ENCODE measurements at places on chromosomes 2 and 18. TPM values are rescaled to one million over a fixed set of nuclear protein-coding genes. Genes with fewer than 3 reads are reported as not detected.

KLHL29 gene
- 2.9 TPM for total RNA-seq

TAF1B gene
- 25.7 TPM for total RNA-seq

TMEM247 gene
- total RNA-seq = not detected

DNA sequence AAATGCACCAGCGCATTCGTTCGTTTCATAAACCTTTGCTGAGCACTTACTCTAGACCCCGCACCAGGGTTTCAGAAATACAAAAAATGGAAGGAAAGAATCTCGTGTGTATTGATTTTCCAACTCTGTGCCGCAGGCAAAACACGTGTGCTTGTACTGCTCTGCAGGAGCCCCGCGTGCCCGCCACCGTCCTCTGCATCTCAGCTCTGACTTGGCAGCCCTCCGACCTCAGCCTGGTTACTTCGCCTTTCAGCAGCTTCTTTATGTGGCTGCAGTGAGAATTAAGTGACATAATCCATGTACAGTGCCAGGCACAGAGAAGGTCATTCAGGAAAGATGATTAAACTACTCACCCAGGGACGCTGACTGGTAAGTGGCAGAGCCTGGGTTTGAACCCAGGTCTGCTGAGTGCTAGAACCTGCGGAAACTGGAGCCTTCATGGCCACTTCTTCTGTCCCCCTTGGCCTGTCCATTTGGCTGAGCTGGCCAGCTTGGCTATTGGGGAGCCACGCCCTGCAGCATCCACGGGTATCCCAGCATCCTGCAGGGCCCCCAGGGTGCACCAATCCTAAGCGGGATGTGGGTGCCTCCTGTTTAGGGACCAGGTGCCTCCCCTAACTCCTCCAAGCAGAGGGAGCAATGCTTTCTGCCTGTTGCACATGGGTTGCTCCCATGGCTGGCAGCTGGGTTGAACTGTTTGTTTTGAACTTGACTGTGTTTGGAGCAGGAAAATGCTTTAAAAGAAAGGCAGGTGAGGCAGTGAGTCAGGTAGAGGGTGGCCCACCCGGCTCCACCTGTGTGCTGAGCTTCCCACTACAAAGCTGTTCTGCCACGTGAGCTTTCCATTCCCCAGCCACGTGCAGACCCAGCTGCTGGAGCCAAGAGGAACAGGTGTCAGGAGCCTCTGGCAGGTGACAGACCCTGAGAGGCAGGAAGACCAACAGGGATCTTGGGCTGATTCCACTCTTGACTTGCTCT, 34.3 kb downstream of the INHBB start:
- H3K27ac ChIP-seq = no peak overlapping the region
- no peaks in the 10 kb centered on the region for H3K36me3 ChIP-seq
- H3K27me3 ChIP-seq = peaks cover 4% of the 10 kb centered on the region
- H3K4me3 ChIP-seq = no peak overlapping the region

DNA sequence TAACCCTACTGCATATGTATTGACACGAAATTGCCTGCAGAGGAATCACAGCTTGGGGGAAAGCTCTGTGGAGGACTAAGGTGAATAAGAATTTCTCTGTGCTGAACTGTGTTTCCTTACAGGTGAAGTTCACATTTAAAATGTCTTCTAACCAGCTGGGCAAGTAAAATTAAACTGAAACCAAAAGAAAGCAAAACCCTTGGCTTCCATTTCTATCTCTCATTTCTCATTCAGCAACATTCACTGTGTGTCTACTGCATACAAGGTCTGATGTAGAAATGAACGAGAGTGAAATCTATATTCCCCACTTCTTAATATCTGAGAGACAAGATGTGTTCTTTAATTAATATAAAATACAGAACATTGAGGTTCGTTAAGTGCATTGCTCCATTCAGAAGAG, 397.3 kb downstream of the SOX11 start:
- H3K36me3 ChIP-seq = no peaks in the 10 kb centered on the region
- no peak overlapping the region for H3K27ac ChIP-seq
- H3K4me1 ChIP-seq = no peaks in the 10 kb centered on the region
- DNase-seq = no peak

- no peaks in the 10 kb centered on the region for H3K27me3 ChIP-seq
- peaks cover 9% of the 10 kb centered on the region for H3K36me3 ChIP-seq
- no peak for DNase-seq
- peak overlapping the region; percentile 96 for H3K4me3 ChIP-seq
- peaks cover 39% of the 10 kb centered on the region for H3K4me1 ChIP-seq
Measured at GRCh38 chr2:241149675-241149924, 328 bp upstream of the PASK start.

DNA sequence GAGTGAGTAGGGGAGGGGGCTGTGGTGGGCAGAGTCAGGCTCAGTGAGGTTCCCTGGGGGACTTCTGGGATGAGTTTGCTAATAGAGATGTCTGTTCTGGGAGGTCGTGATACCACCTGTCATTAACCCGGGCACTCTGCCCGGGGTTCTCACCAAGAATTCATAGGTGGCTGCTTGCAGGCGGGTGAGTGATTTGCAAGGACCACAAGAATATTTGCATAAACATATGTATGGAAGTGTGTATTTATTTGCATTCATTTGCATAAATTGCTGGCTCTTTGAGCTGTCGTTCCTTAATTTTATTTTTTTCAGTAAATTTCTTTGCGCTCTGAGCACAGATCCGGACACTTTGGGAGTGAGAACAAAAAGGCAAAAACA, 260.0 kb downstream of the ATAD2B start:
- H3K4me1 ChIP-seq = no peaks in the 10 kb centered on the region
- H3K27me3 ChIP-seq = no peaks in the 10 kb centered on the region
- H3K27ac ChIP-seq = no peak overlapping the region
- H3K4me3 ChIP-seq = no peak overlapping the region

DNA sequence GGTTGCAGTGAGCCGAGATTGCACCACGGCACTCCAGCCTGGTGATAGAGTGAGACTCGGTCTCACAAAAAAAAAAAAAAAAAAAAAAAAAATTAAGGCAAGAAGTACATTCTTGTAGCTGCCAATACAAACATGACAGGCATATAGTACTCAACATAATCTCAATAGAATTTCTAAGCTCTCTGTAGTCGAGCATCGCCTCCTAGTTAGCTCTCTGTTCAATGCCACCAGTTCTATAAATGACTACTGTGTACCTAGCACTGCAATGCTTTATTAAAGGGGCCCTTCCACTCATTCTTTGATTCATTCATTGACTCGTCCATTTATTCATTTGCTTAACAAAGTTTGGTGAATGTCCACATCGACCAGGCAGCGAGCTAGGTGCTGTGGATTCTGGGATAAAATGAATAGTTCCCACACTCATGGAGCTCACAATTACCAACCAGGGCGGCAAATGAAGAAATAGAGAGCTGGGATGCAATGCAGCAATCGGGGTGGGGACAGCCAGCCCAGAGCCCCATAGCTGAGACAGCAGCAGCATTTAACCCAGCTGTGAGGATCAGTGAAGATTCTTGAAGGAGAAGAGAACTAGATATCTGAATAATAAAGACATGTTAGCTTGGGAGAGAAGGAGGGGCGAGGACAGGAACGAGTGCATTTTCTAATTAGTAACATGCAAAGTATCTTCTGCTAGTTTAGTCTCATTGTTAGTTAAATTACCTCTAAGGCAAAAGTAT, 349.8 kb downstream of the LPIN1 start:
- H3K36me3 ChIP-seq = no peaks in the 10 kb centered on the region
- H3K4me1 ChIP-seq = no peaks in the 10 kb centered on the region
- H3K27ac ChIP-seq = no peak overlapping the region
- DNase-seq = no peak
- H3K4me3 ChIP-seq = no peak overlapping the region
- H3K27me3 ChIP-seq = no peaks in the 10 kb centered on the region

DNA sequence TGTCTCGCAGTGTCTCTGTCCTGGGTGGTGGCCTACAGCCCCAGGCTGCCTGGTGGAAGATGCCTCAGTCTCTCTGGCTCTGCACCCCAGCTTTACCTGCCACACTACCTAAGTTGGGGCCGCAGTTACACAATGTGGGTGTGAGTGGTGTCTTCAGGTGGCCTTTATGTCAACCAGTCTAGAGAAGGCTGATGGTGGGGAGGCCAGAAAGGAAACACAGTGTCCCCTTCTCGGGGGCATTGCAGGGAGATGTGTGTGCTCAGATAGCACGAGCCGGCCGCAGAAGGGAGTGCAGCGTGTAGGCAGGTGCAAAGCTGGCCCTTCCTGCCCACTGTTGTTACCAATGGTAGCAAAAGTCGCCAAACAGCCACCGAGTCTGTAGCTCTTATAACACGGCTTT, 216.1 kb downstream of the SH3RF3 start:
- peaks cover 50% of the 10 kb centered on the region for H3K4me1 ChIP-seq
- H3K27ac ChIP-seq = no peak overlapping the region
